Activated T-cell treated with anti-CD3 and anti-CD28 coated beads, Interleukin-2, amount 50 U/mL, for 4 hours (primary cell): ENCODE measurements at places on chromosomes 12 and 14.

GRCh38 chr12:66002812-66003211 lies 127.7 kb downstream of the LLPH start:
- DNase-seq: no peak

GRCh38 chr12:77682488-77682887 lies 148.2 kb upstream of the NAV3 start:
- DNase-seq: no peak

DNA sequence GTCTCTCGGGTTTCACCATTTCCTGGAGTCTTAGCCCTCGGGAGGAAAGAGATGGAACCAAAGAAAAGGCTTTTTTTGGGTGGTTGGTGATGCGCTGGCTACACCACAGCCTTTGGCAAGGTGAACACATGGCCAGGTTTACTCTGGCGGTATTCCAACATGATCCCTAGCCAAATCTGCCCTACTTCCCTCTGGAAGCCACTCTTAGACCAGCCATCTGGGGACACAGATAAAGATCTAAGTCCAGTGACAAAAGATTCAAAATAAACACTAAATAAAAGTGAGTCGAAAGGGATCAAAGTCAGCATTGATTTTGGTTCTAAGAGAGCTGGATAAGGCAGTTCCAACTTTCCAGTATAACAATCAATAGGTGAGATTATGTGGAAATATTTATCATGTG lies 694.5 kb downstream of the VRK1 start:
- no peak for DNase-seq

- DNase-seq: no peak
Observed at GRCh38 chr12:53071591-53072551, 7.3 kb downstream of the SPRYD3 start.
